ENCODE measurements at places on chromosomes 11 and 22. TPM values are rescaled to one million over a fixed set of nuclear protein-coding genes. Genes with fewer than 3 reads are reported as not detected.
A peak's percentile ranks its signal among the peaks of the same experiment; 100 is the strongest.

- no peak overlapping the region for H3K4me3 ChIP-seq
- no peaks in the 10 kb centered on the region for H3K36me3 ChIP-seq
- H3K27ac ChIP-seq, result no peak overlapping the region
Measured at GRCh38 chr22:27090611-27091011, 433.2 kb downstream of the MIAT start.

DNA sequence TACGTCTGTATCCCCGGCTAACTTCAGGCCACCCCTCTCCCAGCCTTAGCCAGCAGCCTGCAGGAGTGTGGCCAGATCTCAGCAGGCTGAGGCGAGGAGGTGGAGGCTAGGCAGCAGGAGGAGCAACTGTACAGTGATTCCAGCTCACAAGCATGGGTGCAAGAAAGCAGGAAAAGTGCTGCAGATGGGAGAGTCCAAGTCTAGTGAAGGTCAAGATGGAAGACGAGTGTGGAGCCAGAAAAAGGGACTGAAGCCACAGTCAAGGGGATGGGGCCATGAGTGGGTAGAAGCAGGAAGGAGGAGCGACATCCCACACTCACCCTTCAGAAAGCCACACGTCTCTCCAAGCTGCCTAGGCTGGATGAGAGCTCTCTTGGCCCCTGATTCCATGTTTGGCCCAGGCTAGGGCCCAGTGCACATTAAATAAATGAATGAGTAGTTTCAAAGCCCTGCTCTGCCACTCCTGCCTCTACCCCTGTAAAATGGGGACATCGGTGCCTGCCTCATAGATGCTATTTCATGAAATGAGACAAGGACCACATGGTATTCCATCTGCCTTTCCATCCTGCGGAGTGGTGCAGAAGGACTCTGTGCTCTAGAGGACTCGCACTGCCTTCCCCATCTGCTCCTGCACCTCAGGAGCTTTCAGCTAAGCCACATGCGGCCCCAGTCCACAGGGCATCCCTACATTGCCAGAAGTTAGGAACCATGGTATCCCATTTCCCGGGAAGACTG lies 2.9 kb downstream of the YDJC start:
- peak overlapping the region; percentile 54 for H3K27ac ChIP-seq
- peaks cover 38% of the 10 kb centered on the region for H3K4me1 ChIP-seq
- no peaks in the 10 kb centered on the region for H3K27me3 ChIP-seq
- DNase-seq, result no peak
- no peak overlapping the region for H3K4me3 ChIP-seq
- peaks cover 44% of the 10 kb centered on the region for H3K36me3 ChIP-seq

DNA sequence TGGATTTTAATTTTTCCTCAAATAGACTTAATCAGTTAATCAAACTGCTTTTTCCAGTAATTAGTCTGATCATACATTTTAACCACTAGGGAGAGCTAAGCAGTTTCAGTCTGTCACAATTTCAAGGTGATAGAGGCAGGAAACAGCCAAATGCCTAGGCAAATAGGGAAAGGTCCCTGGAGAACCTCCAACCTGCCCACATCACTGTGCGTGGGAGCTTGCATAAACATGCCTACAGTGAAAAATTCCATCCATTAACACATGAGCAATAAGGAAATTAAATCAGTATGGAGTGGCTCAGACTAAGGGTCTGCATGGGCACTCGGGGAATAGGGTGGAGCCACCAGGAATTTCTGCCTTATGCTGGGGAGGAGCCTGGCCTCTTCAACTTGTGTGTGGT lies 74.6 kb downstream of the AASDHPPT start:
- H3K27ac ChIP-seq, result no peak overlapping the region
- H3K27me3 ChIP-seq, result peaks cover 2% of the 10 kb centered on the region
- no peaks in the 10 kb centered on the region for H3K36me3 ChIP-seq
- DNase-seq, result no peak
- no peak overlapping the region for H3K4me3 ChIP-seq

- peaks cover 25% of the 10 kb centered on the region for H3K27me3 ChIP-seq
- H3K27ac ChIP-seq, result no peak overlapping the region
- DNase-seq, result no peak
- no peaks in the 10 kb centered on the region for H3K36me3 ChIP-seq
Measured at GRCh38 chr11:94759522-94759921, 8.6 kb upstream of the AMOTL1 start.

The OR8A1 gene
- not detected for total RNA-seq
